Neural crest cell (in vitro differentiated cells): ENCODE measurements at places on chromosomes 2 and 18. TPM values are rescaled to one million over a fixed set of nuclear protein-coding genes. Genes with fewer than 3 reads are reported as not detected.

Gene SLC5A7
- 2.7 and 3.0 TPM in 2 replicates for total RNA-seq

Gene SNORC
- total RNA-seq = 2.8 and 3.0 TPM in 2 replicates

GRCh38 chr2:151630372-151630771 is 103.9 kb downstream of the NEB start:
- no peak overlapping the region for H3K4me3 ChIP-seq
- H3K27ac ChIP-seq = no peak overlapping the region
- no peaks in the 10 kb centered on the region for H3K4me1 ChIP-seq
- DNase-seq = no peak

DNA sequence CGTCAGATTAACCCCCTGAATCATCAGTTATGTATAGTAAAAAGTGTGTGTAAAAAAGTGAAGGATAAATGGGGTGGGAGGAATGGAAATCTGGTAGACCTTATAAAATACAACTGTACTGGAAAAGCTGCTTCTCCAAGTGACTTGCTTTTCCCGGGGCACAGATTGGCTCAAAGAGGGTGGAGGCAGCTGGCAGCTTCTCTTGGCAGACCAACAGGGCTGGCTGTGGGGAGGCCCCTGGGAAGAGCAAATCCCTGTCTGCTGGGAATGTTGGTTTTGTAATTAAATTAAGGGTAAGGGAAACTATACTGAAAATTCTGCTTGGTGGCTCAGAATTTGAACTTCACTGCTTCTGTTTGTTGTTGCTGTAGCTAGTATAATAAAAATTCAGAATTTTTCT is 154.2 kb upstream of the DLX2 start:
- peaks cover 49% of the 10 kb centered on the region for H3K4me1 ChIP-seq
- no peaks in the 10 kb centered on the region for H3K36me3 ChIP-seq
- no peak for DNase-seq
- H3K27me3 ChIP-seq = no peaks in the 10 kb centered on the region
- H3K27ac ChIP-seq = no peak overlapping the region

GRCh38 chr2:167942366-167943081 is 304.9 kb downstream of the STK39 start:
- no peak for DNase-seq
- H3K27ac ChIP-seq = no peak overlapping the region
- no peaks in the 10 kb centered on the region for H3K27me3 ChIP-seq
- peaks cover 24% of the 10 kb centered on the region for H3K4me1 ChIP-seq
- no peak overlapping the region for H3K4me3 ChIP-seq
